ENCODE measurements at places on chromosomes 2 and 18.

GRCh38 chr2:23530909-23531276 is 145.9 kb downstream of the KLHL29 start:
- DNase-seq, result no peak

DNA sequence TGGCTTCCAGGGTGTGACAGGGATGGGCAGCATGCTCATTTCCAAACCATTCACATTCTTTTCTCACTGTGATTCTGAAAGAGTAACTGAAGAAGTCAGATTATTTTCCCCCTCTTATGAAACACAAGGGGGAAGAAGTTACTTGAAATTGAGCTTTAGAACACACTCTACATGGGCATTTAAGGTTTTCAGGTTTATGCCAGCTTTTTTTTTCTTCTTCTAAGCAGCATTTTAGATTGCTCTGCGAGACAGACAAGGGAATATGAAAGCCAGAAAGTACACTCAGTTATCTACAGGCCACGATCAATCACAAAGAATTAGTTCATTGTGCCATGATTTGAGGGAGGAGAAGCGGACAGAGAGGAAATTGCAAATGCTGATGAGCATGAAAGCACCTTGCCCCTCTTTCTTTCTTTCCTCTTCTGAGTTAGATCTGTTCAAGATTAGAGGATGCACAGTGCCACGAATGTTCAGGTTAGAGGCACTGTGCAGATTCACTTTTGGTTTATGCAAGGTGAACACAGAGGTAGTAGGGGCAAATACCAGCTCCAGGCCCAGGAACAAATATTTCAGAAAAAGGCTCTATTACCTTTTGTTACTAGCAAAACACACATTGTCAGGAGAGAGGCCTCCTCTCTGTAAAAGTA is 49.2 kb downstream of the CXCR4 start:
- DNase-seq, result no peak

DNA sequence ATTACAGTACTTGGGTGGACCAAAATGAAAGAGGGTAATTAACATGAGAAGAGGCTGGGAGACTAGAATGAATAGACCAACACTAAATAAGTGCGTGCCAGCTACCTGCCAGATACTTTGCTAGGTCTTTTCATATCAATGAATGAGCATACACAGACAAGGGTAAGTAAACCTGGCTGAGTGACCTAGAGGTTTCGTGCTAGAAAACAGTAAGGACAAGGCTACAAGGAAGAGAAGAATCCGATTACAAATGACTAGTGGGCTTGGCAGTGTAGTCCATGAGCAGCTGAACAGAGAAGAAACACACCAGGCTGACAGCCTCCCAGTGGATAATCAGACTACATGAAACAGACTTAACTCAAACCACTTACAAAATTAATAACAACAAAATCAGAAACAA is 64.6 kb downstream of the THADA start:
- no peak for DNase-seq

DNA sequence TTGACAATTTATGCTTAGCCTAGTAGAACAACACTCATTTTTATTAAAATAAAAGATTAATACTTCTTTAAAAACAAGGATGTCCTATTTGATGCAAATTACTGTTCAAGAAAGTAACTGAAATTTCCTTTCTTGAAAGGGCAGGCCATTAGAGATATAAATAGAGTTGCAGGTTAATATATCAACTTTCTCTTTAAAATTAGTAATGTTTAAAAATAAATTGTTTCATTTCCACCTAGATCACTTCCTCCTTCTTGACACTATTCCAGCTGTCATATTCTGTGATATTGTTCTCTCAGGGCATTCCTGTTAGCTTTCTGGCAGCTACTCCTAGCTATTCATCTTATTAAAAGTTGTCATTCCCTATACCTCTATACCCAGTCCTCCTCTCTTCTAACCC is 357.9 kb upstream of the NRP2 start:
- no peak for DNase-seq

DNA sequence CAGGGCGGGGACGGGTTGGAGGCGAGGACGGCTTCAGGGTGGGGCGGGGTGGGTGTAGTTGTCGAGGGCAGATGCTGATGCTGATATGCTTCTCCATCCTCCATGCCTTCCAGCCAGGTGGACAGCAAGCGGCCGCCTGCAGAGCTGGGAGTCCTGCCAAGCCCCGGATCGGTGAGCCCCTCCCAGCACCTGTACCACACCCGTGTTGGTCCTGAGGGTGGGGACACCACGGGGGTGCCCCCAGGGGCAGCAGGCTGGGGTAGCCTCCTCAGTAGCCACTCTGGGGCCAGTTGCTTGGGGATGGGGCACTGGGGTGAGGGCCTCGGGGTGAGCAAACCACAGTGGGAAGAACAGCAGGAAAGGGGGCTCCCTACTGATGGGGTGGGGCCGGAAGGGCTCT is 2.6 kb downstream of the ANO7 start:
- DNase-seq, result no peak

DNA sequence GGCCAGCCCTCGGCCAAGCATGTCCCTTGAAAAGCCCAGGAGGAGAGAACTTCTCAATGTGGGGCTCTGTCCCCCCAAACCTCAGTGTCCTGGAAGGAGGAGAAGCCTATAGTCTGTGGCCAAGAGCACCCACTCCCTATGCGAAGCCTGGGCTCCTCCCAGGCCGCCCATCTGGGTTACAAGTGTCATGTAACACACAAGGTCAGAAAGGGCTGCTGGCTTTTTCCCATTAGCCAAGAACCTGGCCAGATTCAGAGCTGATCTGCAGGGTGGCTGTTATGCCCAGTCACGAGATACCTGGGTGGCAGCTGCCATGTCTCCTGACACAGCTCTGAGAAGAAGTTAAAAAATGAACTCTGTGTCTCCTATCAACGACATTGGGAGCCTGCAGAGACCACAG is 170.7 kb downstream of the TNS1 start:
- DNase-seq, result no peak

GRCh38 chr2:226489775-226490541 is 309.7 kb downstream of the IRS1 start:
- DNase-seq, result no peak

Data from germinal center (tissue), 1 donor.